A549 treated with dexamethasone at 1 μM for 4 hours (cell line): ENCODE measurements at places on chromosomes 16 and 17. TPM values are rescaled to one million over a fixed set of nuclear protein-coding genes. Genes with fewer than 3 reads are reported as not detected.

Gene KDM6B
- total RNA-seq = 10.5 to 21.0 TPM (median 14.6 TPM) in 5 replicates

Gene SP6
- total RNA-seq = 5.6 to 7.0 TPM (median 6.2 TPM) in 5 replicates

Gene CBFB
- 54.0 to 76.9 TPM (median 70.6 TPM) in 5 replicates for total RNA-seq

Gene CACNG5
- total RNA-seq = 0.11 TPM in 1 of 5 replicates, not detected in the others

Gene UTS2R
- 0.06 TPM in 2 of 5 replicates, not detected in the others for total RNA-seq

Gene BFAR
- 128 to 140 TPM (median 137 TPM) in 5 replicates for total RNA-seq

Gene KRTAP4-6
- not detected in 5 replicates for total RNA-seq

Gene LPO
- total RNA-seq = 0.05 to 0.07 TPM (median 0.06 TPM) in 3 of 5 replicates, not detected in the others

Gene MYH11
- 0.02 to 0.10 TPM (median 0.09 TPM) in 4 of 5 replicates, not detected in the other for total RNA-seq

Gene RAB37
- total RNA-seq = 0.83 to 1.2 TPM (median 1.2 TPM) in 5 replicates

Gene OR4D1
- 0.02 TPM in 1 of 5 replicates, not detected in the others for total RNA-seq

Gene CCL17
- total RNA-seq = not detected in 5 replicates

Gene OR2C1
- total RNA-seq = not detected in 5 replicates

Gene DNAH2
- 0.02 to 0.06 TPM (median 0.03 TPM) in 5 replicates for total RNA-seq

Gene SLC35G6
- total RNA-seq = not detected in 5 replicates

Gene PRAC2
- not detected in 5 replicates for total RNA-seq

Gene INCA1
- total RNA-seq = 1.0 to 1.9 TPM (median 1.5 TPM) in 5 replicates

Gene LITAFD
- not detected in 5 replicates for total RNA-seq

Gene LPCAT2
- 3.0 to 5.5 TPM (median 4.6 TPM) in 5 replicates for total RNA-seq

Gene PLCD3
- 124 to 185 TPM (median 158 TPM) in 5 replicates for total RNA-seq

Gene BAIAP3
- 0.39 to 1.1 TPM (median 0.97 TPM) in 5 replicates for total RNA-seq

Gene CACNA1G
- 2.7 to 4.9 TPM (median 4.6 TPM) in 5 replicates for total RNA-seq

Gene DPEP3
- total RNA-seq = not detected in 5 replicates

Gene TEX19
- total RNA-seq = 0.26 to 0.53 TPM (median 0.37 TPM) in 5 replicates

Gene ZNF286A
- 25.2 to 31.4 TPM (median 28.7 TPM) in 5 replicates for total RNA-seq

Gene CARD14
- total RNA-seq = 0.22 to 0.42 TPM (median 0.38 TPM) in 5 replicates

Gene GNGT2
- total RNA-seq = 0.39 to 1.1 TPM (median 0.70 TPM) in 5 replicates

Gene CHST6
- total RNA-seq = 0.14 to 0.33 TPM (median 0.22 TPM) in 5 replicates

Gene RPH3AL
- 27.8 to 38.3 TPM (median 34.0 TPM) in 5 replicates for total RNA-seq

Gene SLC22A31
- 0.98 to 1.4 TPM (median 1.2 TPM) in 5 replicates for total RNA-seq

Gene GJC1
- total RNA-seq = 24.4 to 34.2 TPM (median 32.2 TPM) in 5 replicates

Gene SLC9A5
- total RNA-seq = 0.87 to 1.7 TPM (median 1.4 TPM) in 5 replicates

Gene PIGQ
- 24.2 to 41.4 TPM (median 35.5 TPM) in 5 replicates for total RNA-seq

Gene GPR139
- total RNA-seq = not detected in 5 replicates

Gene KRTAP4-9
- not detected in 5 replicates for total RNA-seq

Gene NPIPA8
- total RNA-seq = 0.39 to 1.1 TPM (median 0.86 TPM) in 5 replicates

Gene KCNG4
- not detected in 5 replicates for total RNA-seq

Gene PRCD
- total RNA-seq = not detected in 5 replicates

Gene MSI2
- 42.6 to 63.9 TPM (median 54.3 TPM) in 5 replicates for total RNA-seq
